ENCODE measurements at places on chromosomes 7 and 10.

- no peak overlapping the region for H3K27ac ChIP-seq
- no peaks in the 10 kb centered on the region for H3K4me1 ChIP-seq
- H3K27me3 ChIP-seq: no peaks in the 10 kb centered on the region
- H3K36me3 ChIP-seq: no peaks in the 10 kb centered on the region
- no peak for DNase-seq
Observed at GRCh38 chr10:61040399-61041016, 96.5 kb upstream of the RHOBTB1 start.

DNA sequence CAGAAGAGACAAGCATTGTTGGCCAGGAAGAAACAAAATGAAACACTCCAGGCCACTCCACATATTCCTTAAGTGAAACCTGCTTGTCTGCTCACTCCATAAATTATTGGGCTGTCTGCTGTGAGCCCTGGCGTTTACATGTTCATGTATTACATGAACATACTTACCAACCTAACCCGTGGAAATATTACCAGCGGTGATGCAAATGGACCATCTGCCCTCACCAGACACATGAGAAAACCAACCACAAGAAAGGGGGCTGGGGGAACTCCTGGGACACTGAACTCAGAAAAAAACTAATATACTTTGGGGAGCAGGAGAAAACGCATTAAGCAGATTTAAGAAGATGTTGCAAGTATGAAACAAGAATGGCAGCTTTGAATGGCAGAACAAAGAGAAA is 731.2 kb upstream of the IGFBP3 start:
- no peak overlapping the region for H3K4me3 ChIP-seq
- H3K27me3 ChIP-seq: no peaks in the 10 kb centered on the region
- H3K27ac ChIP-seq: peak overlapping the region; percentile 100
- peaks cover 6% of the 10 kb centered on the region for H3K36me3 ChIP-seq
- H3K4me1 ChIP-seq: peaks cover 9% of the 10 kb centered on the region

DNA sequence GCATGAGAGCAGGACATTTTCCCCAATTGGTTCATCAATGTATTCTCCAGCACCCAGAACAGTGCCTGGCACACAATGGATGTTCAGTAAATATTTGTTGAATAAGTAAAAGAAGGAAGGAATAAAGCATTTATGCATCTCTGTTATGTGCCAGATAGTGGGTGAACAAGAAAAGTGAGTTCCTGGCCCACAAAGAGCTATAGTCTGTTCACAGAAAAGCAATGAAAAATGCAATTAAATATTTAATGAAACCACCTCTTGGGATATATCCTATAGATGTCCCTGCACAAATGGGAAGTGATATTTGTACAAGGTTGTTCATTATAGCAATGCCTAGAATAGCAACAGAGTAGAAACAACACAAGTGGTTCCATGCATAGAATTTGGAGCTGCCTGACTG is 2.1 kb downstream of the ABCA13 start:
- H3K36me3 ChIP-seq: no peaks in the 10 kb centered on the region
- DNase-seq: no peak
- no peaks in the 10 kb centered on the region for H3K27me3 ChIP-seq
- no peak overlapping the region for H3K4me3 ChIP-seq
- no peak overlapping the region for H3K27ac ChIP-seq
- no peaks in the 10 kb centered on the region for H3K4me1 ChIP-seq

- no peaks in the 10 kb centered on the region for H3K27me3 ChIP-seq
- DNase-seq: no peak
- H3K4me1 ChIP-seq: peaks cover 5% of the 10 kb centered on the region
- no peak overlapping the region for H3K4me3 ChIP-seq
- H3K27ac ChIP-seq: no peak overlapping the region
Observed at GRCh38 chr7:77330169-77330882, 85.8 kb downstream of the GSAP start.

GRCh38 chr7:85478530-85478929 is 291.7 kb upstream of the SEMA3D start:
- H3K4me3 ChIP-seq: no peak overlapping the region
- H3K36me3 ChIP-seq: no peaks in the 10 kb centered on the region
- no peaks in the 10 kb centered on the region for H3K4me1 ChIP-seq
- DNase-seq: no peak
- H3K27me3 ChIP-seq: no peaks in the 10 kb centered on the region

DNA sequence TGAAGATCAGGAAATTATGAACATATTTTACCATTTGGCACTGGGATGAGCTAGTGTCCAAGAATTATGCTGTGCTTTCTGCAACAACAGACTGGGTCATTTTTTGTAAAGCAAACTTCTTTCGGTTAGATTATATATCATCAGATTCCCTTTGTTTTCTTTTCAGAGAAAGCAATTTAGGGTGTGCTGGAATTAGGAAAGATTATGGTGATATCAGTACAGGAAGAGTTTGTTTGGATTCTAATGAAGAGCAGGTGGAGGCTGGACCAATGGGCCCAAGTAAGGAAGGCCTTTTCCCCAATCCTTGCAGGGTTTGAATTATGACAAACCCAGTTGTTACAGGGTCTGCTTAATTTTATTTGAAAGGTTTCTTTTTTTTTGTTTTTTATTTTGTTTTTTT is 1092.8 kb downstream of the KCNMA1 start:
- peaks cover 63% of the 10 kb centered on the region for H3K4me1 ChIP-seq
- no peak overlapping the region for H3K27ac ChIP-seq
- no peaks in the 10 kb centered on the region for H3K36me3 ChIP-seq
- H3K4me3 ChIP-seq: no peak overlapping the region
- peaks cover 43% of the 10 kb centered on the region for H3K27me3 ChIP-seq
- DNase-seq: no peak

- H3K27ac ChIP-seq: no peak overlapping the region
- DNase-seq: no peak
- no peak overlapping the region for H3K4me3 ChIP-seq
- H3K4me1 ChIP-seq: no peaks in the 10 kb centered on the region
- H3K36me3 ChIP-seq: no peaks in the 10 kb centered on the region
Observed at GRCh38 chr10:106661767-106662140, 502.8 kb downstream of the SORCS1 start.

DNA sequence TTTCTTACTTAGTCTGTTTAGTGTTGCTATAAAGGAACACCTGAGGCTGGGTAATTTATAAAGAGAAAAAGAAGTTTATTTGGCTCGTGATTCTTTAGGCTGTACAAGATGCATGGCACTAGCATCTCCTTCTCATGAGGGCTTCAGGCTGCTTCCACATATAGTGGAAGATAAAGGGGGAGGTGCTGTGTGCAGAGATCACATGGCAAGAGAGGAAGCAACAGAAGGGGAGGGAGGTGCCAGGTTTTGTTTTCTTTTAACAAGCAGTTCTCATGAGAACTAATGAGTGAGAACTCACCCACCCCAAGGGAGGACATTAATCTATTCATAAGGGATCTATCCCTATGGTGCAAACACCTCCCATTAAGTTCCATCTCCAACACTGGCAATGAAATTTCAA is 17.3 kb downstream of the CYP2E1 start:
- H3K27ac ChIP-seq: no peak overlapping the region
- H3K4me3 ChIP-seq: no peak overlapping the region
- H3K36me3 ChIP-seq: no peaks in the 10 kb centered on the region
- DNase-seq: no peak
- no peaks in the 10 kb centered on the region for H3K27me3 ChIP-seq

DNA sequence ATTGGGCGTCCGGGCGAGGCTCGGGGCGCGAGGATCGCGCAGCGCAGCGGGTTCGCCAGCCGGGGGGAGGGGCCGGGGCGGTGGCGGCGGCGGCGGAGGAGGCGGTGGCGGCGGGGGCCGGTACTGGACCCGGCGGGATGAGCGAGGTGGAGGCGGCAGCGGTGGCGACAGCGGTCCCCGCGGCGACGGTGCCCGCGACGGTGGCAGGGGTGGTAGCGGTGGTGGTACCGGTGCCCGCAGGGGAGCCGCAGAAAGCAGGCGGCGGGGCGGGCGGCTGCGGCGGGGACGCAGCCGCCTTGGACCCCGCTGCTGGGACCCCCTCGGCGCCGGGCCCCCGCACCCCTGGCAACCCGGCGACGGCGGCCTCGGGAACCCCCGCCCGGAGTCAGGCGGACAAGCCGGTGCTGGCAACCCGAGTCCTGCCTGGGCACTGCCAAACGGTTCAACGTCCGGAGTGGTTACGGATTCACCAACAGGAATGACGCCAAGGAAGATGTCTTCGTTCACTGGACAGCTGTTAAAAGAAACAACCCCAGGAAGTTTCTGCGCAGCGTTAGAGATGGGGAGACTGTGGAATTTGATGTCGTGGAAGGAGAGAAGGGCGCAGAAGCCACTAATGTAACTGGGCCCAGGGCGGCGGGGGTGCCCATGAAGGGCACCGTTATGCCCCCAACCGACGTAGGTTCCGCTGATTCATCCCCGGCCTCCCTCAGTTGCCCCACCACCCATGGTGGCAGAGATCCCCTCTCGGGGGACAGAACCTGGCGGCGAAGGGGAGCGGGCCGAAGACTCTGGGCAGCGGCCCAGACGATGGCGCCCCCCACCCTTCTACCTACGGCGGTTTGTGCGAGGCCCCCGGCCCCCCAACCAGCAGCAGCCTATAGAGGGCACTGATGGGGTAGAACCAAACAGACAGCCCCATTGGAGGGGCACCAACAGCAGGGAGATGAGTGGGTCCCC is 100.3 kb upstream of the CPXM2 start:
- H3K27me3 ChIP-seq: peaks cover 69% of the 10 kb centered on the region
- no peak for DNase-seq
- H3K36me3 ChIP-seq: peaks cover 12% of the 10 kb centered on the region
- no peak overlapping the region for H3K4me3 ChIP-seq
- H3K4me1 ChIP-seq: peaks cover 9% of the 10 kb centered on the region

DNA sequence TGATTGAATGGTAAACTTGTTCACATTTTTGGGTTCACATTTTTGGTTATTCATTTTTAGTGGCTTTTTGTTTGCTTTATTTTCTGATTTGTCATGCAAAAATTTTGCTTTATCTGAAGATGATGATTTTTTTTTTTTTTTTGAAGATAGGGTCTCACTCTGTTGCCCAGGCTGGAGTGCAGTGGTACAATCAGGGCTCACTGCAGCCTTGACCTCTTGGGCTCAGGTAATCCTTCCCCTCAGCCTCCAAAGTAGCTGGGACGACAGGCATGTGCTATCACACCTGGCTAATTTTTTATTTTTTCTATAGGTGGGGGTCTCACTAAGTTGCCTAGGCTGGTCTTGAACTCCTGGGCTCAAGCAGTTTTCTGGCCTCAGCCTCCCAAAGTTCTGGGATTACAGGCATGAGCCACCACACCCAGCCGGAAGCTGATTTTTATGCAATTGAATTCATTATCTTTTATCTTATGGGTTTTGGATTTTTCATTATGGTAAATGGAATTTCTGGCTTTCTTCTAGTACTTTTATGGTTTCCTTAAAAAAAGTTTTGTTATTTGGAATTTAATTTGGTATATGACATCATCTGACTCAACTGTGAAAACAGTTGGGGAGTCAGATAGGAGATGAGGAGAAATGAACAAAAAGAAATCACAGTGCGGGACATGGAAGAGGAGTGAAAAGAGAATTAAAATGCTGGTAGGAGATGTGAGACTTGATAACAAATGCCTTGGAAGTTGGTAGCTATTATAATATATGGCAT is 158.7 kb downstream of the LRMDA start:
- no peak overlapping the region for H3K4me3 ChIP-seq
- H3K4me1 ChIP-seq: peaks cover 28% of the 10 kb centered on the region
- DNase-seq: no peak
- no peak overlapping the region for H3K27ac ChIP-seq
- H3K27me3 ChIP-seq: peaks cover 50% of the 10 kb centered on the region
- H3K36me3 ChIP-seq: no peaks in the 10 kb centered on the region

DNA sequence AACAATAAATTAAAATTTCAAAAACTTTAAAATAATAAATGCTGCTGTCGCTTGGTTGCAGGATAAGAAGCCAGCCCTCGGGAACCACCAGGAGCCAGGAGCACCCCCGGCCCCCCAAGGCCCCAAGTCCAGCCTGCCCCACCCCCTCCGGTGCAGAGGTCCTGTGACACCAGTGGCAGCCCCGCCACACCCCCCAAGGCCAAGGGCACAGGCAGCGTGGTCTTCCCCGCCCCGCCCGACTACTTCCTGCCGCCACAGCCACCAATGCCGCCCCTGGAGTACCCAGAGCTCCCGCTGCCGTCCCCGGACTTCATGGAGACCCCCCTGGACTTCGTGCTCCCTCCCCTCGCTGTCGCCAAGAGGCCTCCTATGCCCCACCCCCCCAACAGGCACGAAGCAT is 44.5 kb upstream of the PDSS1 start:
- no peaks in the 10 kb centered on the region for H3K4me1 ChIP-seq
- H3K27me3 ChIP-seq: peaks cover 17% of the 10 kb centered on the region
- H3K27ac ChIP-seq: no peak overlapping the region
- H3K4me3 ChIP-seq: no peak overlapping the region

GRCh38 chr10:15352836-15353235 is 18.3 kb downstream of the FAM171A1 start:
- H3K4me1 ChIP-seq: peaks cover 37% of the 10 kb centered on the region
- H3K27me3 ChIP-seq: no peaks in the 10 kb centered on the region
- DNase-seq: no peak

GRCh38 chr7:156819733-156820295 is 73.2 kb downstream of the LMBR1 start:
- H3K4me3 ChIP-seq: no peak overlapping the region
- no peaks in the 10 kb centered on the region for H3K36me3 ChIP-seq
- H3K4me1 ChIP-seq: peaks cover 4% of the 10 kb centered on the region
- H3K27ac ChIP-seq: no peak overlapping the region
- no peaks in the 10 kb centered on the region for H3K27me3 ChIP-seq

DNA sequence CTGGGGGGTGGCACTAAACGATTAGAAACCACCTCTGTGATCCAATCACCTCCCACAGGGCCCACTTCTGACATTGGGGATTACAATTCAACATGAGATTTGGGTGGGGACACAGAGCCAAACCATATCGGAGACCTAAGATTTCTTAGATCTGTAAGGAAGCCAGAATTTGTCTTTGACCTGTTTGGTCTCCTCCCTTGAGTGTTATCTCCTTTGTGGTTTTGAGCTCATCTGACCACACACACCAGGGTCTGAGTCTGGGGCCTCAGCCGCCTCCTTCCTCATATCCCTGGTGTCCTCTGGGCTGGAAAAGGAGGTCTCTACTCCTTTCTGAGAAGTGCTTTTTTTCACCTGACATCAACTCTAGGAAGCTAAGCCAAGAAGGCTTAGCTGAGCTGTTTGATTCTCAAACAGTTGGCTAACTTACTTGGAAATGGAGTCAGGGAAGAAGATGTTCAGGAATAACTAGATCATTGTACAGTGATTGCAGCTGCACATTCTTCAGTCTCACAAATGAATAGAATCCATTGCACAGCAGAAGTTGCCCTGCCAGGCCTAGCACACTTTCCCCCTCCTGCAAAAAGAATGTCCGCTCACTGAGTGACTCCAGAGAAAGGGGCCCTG is 167.4 kb downstream of the ARHGAP21 start:
- no peaks in the 10 kb centered on the region for H3K36me3 ChIP-seq
- H3K27me3 ChIP-seq: no peaks in the 10 kb centered on the region
- peaks cover 18% of the 10 kb centered on the region for H3K4me1 ChIP-seq

DNA sequence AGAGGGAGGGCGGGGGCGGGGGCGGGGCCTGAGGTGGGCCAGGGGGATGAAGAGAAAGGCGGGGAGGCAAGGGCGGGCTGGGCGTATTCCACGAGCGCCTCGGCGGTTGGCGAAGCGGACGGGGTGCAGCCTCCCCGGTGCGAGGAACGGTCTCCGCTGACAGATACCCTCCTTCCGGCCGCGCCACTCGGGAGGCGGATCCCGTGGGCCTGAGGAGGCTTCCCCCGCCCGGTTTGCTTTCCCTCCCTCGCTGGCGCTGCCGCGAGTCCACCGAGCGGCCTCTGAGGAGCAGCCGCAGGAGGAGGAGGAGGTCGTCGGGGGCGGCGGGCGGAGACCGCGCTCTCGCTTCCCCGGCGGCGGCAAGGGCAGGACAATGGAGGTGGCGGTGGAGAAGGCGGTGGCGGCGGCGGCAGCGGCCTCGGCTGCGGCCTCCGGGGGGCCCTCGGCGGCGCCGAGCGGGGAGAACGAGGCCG is at the start of gene TRIM24:
Gene TRIM24 (plus strand): TSS at position 84 of the 473 bp plus-strand sequence. CDS start 290 bp downstream, at position 374.
- peak within 1 kb of the TSS; percentile 92 for H3K27ac ChIP-seq
- peak within 1 kb of the TSS; percentile 93 for H3K4me3 ChIP-seq
- H3K27me3 ChIP-seq: no peaks in the 10 kb centered on the region
- peaks cover 26% of the 10 kb centered on the region for H3K4me1 ChIP-seq
- H3K36me3 ChIP-seq: peaks cover 29% of the 10 kb centered on the region
